ENCODE measurements at places on chromosomes 6 and 20. TPM values are rescaled to one million over a fixed set of nuclear protein-coding genes. Genes with fewer than 3 reads are reported as not detected.

SPDEF gene
- not detected for total RNA-seq

ARHGAP40 gene
- not detected for total RNA-seq

HLA-F gene
- 32.3 TPM for total RNA-seq

LRRC1 gene
- total RNA-seq = 2.0 TPM

GRM4 gene
- total RNA-seq = not detected

PSORS1C2 gene
- not detected for total RNA-seq

FAM162B gene
- 3.6 TPM for total RNA-seq

KCNB1 gene
- 1.9 TPM for total RNA-seq

GABRR1 gene
- total RNA-seq = not detected

NCOA3 gene
- 23.3 TPM for total RNA-seq

NEDD9 gene
- total RNA-seq = 31.1 TPM

ADGB gene
- not detected for total RNA-seq

FAM135A gene
- total RNA-seq = 14.1 TPM

WFDC2 gene
- 1.4 TPM for total RNA-seq

SLC17A9 gene
- 1.5 TPM for total RNA-seq

- no peak for DNase-seq
Observed at GRCh38 chr6:74448850-74449249, 752.8 kb downstream of the CD109 start.

DNA sequence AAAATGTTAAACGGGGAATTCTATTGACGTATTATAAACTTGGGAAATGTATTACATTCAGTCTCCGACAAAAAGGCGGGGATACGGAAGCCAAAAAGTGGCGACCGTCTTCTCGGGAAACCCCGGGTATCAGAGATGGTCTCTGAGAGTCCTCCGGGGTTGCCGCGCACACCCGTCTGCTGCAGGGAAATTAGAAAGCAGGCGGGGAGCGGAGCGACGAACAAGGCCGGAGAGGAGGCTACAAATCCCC is 1.5 kb downstream of the SALL4 start:
- DNase-seq = no peak

DNA sequence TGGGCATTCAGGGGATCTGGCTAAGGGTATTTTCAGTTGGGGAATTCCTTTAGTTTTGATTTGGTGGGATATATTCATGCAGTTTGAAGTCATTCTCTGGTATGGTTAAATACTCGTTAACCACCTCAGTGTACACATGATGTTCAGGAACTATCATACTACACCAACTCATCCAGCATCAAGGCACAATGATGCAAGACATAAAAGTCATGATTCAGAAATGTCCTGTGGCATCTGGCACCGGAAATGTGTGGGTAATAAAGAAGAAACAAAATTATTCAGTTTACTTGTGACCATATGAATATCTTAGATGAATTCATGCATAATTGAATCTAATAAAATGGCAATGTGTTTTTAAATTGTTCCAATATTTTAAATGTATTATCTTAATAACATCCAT is 129.0 kb upstream of the BMP5 start:
- no peak for DNase-seq

DNA sequence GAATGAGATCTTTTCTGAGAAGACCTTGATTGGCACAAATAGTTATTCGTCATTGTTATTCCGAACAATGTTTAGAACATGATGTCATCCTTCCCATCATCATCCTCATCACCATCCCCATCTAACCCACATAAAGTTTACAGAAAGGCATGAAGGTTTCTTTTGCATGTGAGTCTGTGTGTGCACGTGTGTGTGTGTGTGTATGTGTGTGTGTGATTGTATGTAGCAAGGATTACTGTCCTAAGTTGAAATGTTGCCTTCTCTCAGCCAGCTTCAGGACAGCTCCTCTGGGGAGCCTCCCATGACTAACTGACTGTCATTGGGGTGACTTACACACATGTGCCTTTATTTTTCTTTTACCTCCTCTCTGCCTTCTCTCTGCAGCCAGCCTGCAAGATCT is 113.5 kb downstream of the SLC22A3 start:
- no peak for DNase-seq

DNA sequence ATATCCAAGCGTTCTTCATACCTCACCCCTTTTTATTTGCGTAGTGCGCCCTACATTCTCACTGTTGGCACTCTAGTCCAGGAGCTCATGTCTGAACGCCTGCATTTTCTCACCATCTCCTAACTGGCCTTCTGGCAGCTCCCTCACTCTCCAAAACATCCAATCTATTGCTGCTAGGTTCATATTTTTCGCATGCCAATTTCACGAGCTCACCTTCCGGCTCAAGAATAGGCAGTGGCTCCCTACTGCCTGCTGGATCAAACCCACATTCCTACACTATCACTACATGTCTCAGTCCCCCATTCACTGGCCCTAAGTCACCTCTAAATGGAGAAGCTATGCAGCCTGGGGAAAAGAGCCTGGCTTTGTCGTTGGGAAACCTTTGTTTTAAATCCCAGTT is 115.0 kb downstream of the IPCEF1 start:
- no peak for DNase-seq

DNA sequence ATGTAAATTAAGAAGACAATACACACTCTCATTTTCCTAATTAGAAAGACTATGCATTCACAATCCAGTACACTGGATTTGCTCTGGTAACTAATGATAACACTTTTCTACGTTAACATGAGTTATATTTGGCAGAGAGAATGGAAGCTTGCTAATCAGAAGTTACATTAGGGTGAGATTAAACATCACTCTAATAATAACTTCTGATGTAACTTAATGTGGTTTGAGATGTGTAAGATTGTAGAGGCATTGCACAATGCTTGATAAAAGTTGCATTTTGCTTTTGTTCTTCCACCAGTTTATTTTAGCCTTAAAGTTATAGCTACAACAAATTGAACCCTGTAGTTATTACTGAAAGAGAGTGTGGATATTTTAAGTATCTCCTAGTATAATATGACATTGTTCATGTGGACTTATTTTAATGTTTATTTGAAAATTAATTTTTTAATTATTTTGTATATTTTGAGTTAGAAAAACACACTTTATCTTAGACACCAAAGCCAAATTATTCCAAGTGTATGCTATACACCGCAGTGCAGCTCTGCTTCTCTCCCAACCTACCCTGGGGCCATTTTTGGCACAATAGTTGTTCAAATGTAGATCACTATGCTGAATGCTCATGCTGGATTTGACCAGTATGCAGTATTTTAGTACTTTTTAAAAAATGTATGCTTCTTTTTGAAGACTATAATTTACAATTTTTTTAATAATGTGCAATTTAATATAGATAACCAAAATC is 143.2 kb downstream of the SLC16A10 start:
- no peak for DNase-seq

DNA sequence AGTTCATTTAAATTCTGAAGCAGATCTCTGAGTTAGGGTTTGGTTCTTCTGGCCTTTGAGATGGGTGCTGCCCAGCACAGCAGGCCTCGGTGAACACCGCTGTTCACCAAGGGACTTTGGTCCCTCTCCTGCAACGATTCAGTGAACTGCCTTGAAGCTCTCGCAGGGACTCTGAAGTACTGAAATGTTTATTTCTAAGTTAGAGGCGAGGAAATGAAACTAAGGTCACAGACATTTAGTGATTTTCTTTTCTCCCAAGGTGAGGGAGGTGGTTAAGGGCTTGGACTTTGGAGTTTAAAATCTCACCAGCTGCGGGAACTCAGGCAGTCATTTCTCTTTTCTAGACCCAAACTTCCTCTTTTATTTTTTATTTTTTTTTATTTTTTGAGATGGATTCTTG is 26.2 kb downstream of the E2F3 start:
- no peak for DNase-seq

DNA sequence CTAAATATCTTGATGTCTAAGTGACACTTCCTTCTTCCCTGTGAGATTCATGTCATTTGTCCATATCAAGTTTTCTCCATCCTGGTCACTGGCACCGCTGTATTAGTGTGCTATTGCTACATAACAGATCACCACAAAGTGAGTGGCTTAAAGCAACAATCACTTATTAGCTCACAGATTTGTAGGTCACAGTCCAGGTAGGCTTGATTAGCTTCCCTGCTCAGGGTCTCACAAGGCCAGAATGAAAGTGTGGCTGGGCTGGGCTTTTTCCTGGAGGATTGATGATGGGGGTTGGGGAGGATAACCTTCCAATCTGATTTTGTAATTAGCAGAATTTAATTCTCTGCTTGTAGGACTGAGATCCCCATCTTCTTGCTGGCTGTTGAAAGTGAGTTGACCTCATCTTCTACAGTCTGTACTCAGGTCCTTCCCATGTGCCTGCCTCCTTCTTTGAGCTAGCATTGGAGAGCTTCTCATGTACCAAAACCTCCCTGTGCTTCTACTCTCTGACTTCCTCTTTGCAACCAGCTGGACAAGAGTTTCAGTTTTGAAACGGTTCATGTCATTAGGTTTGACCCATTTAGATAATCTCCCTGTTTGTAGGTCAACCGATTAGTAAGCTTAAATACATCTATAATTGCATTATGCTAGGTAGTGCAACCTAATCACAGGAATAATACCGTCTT is 152.4 kb upstream of the MAN1A1 start:
- no peak for DNase-seq

DNA sequence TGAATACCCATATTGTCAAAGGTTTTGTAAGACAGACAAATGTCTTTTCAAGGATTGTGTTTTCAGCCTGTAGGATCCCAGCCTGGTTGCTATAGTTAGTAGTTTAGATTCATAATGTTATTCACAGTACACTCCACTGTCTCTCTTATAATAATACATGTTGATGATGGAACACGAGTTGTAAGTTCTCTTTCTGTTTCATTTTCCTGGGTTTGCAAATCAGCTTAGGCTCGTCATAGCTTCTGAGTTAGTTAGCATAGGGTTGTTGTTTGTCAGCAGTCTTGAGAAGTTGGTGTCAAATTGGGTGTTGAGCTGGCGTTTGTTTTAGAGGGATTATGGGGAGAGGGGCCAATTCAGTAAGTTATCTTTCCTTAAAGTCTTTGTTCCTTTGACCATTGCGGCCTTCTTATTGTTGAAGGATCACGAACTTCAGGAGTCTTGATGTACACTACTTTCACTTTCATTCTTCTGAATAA is 45.8 kb downstream of the QKI start:
- DNase-seq = no peak

DNA sequence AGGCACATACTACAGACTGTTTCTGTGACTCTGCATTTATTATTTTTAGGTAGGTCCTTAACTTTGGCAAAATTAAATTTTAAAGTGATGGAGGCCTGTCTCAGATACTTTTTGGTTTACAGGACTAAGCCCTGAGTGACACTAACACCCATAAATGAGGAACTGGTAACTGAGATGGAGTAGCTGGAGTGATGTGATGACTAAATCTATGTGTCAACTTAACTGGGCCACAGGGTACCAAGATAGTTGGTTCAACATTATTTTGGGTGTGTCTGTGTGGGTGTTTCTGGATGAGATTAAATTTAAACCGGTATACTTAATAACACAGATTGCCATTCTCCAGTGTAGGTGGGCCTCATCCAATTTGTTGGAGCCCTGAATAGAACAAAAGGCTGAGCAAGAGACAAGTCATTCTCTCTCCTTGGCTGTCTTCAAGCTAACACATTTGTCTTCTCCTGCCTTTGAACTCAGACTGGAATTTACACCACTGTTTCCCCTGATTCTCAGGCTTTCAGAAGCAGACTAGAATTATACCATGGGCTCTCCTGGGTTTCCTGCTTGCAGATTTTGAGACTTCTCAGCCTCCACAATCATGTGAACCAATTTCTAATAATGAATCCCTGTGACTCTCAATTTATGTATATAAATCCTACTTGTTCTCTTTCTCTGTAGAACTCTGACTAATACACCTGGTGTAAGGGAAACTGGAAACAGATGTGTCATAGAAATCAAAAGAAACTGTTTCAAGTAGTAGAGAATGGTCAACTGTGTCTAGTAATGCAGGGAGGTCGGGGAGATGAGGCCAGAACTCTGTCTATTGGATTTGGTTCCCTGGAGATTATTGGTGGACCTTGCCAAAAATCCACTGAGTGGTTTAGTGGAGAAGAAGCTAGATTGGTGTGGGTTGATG is 579.2 kb downstream of the EPM2A start:
- DNase-seq = no peak

- DNase-seq = no peak
Observed at GRCh38 chr6:42123379-42124103, 18.9 kb downstream of the C6orf132 start.

DNA sequence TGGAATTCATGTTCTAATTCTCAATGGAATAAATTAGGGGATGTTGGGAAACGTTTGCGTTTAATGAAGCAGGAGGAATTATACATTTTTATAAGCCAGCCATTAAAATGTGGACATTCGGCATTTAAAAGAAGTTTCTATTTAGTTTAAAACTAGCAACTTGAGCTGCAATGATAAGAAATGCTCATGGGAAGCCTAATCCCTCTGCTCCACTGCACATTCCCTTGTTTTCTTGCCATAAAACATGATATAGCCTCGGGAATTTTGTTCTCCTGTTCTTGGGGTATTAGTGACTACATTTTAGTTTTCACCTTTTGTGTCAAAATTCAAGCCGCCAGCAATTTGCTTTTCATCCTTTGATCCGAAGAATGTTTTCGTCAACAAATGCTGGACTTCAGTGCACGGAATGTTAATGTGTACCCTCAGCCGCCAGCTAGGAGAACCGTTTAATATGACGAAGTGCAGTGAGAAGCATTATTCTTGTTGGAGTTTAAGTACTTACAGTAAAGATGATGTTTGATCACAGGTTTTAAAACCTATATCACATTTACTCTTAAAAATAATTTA is 137.9 kb downstream of the HIVEP1 start:
- DNase-seq = no peak

- no peak for DNase-seq
Observed at GRCh38 chr6:90809035-90809434, 222.2 kb upstream of the MAP3K7 start.

GRCh38 chr6:162165479-162165878 is 562.1 kb downstream of the PRKN start:
- no peak for DNase-seq

GRCh38 chr6:22765015-22765414 is 195.6 kb downstream of the HDGFL1 start:
- DNase-seq = no peak

- no peak for DNase-seq
Observed at GRCh38 chr20:19253316-19253715, 40.9 kb downstream of the SLC24A3 start.

- no peak for DNase-seq
Observed at GRCh38 chr6:140208286-140208685, 833.8 kb upstream of the CITED2 start.

- no peak for DNase-seq
Observed at GRCh38 chr6:105257340-105257739, 77.5 kb upstream of the POPDC3 start.

Measured in left ventricle myocardium superior (tissue), 1 donor.